Activated CD4-positive, alpha-beta T cell treated with anti-CD3 and anti-CD28 coated beads for 36 hours (primary cell): ENCODE measurements at places on chromosomes 11 and 22. TPM values are rescaled to one million over a fixed set of nuclear protein-coding genes. Genes with fewer than 3 reads are reported as not detected.

DNA sequence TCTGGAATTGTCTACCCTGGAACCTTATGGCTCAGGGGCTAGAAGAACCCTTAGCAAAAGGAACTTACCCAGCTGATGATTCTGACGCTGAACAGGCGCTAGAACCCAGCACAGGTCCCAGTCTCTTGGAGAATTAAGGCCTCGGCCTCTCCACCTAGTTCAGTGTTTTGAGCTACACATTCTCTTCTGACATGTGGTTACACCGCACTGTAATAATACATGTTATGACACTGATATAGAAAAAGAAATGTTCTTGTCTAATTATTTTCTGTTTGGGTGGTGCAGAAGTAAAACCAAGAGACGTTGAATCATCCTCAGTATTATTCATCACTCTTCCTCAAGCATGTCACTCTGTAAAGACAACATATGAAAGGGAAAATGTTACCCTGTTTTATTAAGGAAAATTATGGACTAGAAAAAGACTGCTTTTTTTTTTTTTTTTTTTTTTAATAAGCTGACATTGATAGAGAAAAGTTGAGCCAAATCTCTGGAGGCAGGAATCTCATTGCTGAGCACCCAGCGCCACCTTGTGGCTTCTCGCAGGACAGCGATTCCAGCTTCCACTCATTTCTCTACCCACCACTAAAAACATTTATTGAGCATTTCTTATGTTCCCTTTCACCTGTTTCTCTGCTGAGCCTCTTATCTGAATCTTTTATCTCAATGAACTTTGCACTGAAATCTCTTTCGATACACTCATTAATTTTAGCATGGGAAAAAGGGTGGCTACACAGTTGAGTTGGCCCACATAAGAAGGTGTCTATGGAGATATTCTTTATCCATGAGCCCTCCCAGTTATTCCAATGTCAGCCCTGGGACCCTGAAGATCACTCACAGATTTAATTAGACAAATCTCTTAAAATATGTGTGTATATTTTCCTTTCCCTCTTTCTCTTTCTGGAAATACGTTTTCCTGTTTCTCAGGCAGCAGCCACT lies 12.6 kb upstream of the APLNR start:
- no peak overlapping the region for H3K27ac ChIP-seq
- peaks cover 16% of the 10 kb centered on the region for H3K4me1 ChIP-seq
- DNase-seq: peak; percentile 75
- no peak overlapping the region for H3K4me3 ChIP-seq

The PKDREJ gene
- total RNA-seq: not detected

- H3K27ac ChIP-seq: no peak overlapping the region
- no peaks in the 10 kb centered on the region for H3K4me1 ChIP-seq
- no peaks in the 10 kb centered on the region for H3K36me3 ChIP-seq
- H3K27me3 ChIP-seq: no peaks in the 10 kb centered on the region
- no peak overlapping the region for H3K4me3 ChIP-seq
- peak; percentile 51 for DNase-seq
Observed at GRCh38 chr22:47192651-47193437, 430.4 kb downstream of the TBC1D22A start.

The SRPRA gene
- 131 TPM for total RNA-seq

- DNase-seq: no peak
- H3K36me3 ChIP-seq: no peaks in the 10 kb centered on the region
- H3K27ac ChIP-seq: no peak overlapping the region
- H3K4me1 ChIP-seq: no peaks in the 10 kb centered on the region
Observed at GRCh38 chr11:23497040-23497439, 636.8 kb upstream of the CCDC179 start.

GRCh38 chr22:20751185-20751851 lies 22.6 kb upstream of the SERPIND1 start:
- DNase-seq: no peak
- H3K27ac ChIP-seq: no peak overlapping the region
- H3K36me3 ChIP-seq: peaks cover 16% of the 10 kb centered on the region
- H3K4me3 ChIP-seq: no peak overlapping the region
- no peaks in the 10 kb centered on the region for H3K27me3 ChIP-seq

The UBQLNL gene
- total RNA-seq: 0.11 TPM

The CRACR2B gene
- total RNA-seq: 0.50 TPM

The DUSP8 gene
- 1.3 TPM for total RNA-seq

The RAB3IL1 gene
- not detected for total RNA-seq

DNA sequence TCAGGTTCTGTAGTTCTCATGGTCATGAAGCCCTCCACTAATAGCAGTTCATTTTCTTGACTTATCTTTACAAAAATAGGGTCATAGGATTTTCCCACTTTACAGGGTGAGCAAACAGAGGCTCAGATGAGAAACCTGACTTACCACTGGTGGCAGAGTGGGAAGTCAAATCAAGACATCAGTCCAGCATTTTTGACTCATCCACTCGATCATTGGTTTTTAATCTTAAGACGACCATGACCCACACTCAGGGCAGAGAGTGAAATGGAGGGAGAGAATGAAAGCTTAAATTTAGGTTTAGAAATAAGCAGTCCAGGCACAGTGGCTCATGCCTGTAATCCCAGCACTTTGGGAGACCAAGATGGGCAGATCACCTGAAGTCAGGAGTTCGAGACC lies 42.1 kb downstream of the RTL6 start:
- peaks cover 39% of the 10 kb centered on the region for H3K4me1 ChIP-seq
- no peaks in the 10 kb centered on the region for H3K27me3 ChIP-seq
- peaks cover 3% of the 10 kb centered on the region for H3K36me3 ChIP-seq
- peak overlapping the region; percentile 93 for H3K27ac ChIP-seq
- H3K4me3 ChIP-seq: peak overlapping the region; percentile 34

DNA sequence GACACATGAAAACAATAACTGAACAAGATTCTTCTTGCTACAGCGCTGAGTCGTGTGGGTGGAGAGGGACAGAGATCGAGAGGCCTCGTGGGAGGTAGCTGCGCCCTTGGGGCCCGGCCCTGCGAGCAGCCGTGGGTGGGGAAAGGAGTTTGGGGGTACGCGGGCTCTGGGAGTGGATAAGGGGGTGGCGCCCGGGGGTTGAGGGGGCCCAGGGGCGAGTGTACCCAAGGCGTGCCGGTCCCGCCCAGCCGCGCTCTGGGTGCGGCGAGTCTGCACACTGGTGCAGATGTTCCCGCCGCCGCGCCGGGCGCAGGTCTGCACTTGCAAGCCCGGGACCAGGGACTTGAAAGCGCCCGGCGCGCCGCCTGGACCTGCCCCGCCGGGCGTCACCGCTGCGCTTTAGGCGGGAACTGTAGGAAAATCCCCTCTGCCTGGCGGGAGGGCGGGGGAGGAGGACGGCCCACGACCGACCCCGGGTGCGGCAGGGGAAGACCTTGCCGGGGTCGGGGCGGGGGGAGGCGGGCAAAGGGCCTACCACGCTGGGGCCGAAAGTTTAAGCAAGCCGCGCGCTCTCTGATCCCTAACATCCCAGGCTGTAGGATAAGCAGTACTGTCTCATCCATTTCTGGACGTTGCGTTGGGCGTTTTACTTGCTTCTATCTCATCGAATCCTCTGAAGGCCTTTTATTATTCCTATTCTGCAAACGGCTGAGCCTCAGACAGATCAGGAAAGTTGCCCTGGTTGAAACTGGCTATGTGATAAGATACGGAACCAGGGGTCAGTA lies 1.4 kb upstream of the KREMEN1 start:
- peak; percentile 63 for DNase-seq
- H3K36me3 ChIP-seq: no peaks in the 10 kb centered on the region
- H3K4me1 ChIP-seq: peaks cover 18% of the 10 kb centered on the region
- H3K4me3 ChIP-seq: peak overlapping the region; percentile 66
- H3K27me3 ChIP-seq: peaks cover 52% of the 10 kb centered on the region
- no peak overlapping the region for H3K27ac ChIP-seq

GRCh38 chr11:134072844-134073243 lies 4.0 kb downstream of the JAM3 start:
- H3K4me1 ChIP-seq: peaks cover 31% of the 10 kb centered on the region
- H3K4me3 ChIP-seq: no peak overlapping the region
- peaks cover 4% of the 10 kb centered on the region for H3K27me3 ChIP-seq
- no peaks in the 10 kb centered on the region for H3K36me3 ChIP-seq
- DNase-seq: no peak
- no peak overlapping the region for H3K27ac ChIP-seq

DNA sequence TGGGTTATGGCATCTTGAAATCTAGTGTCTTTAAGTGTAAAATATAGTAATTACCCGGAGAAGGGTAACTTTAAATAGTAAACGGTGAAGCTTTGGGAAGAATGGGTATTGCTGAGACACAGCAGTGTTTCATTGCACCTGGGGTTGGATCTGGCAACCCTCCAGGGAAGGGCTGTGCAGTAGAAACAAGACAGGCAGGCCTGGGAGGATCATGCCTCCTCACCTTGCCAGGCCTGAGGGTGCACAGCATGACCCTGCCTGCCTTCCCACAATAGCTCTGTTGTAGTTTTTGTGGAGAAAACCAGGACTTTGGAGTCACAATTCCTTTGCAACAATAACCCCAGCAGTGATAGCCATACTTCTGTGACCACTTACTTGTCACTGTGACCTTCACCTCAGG lies 64.6 kb upstream of the ADSL start:
- peaks cover 45% of the 10 kb centered on the region for H3K36me3 ChIP-seq
- DNase-seq: no peak
- no peaks in the 10 kb centered on the region for H3K27me3 ChIP-seq
- no peak overlapping the region for H3K4me3 ChIP-seq

- H3K4me1 ChIP-seq: no peaks in the 10 kb centered on the region
- H3K27me3 ChIP-seq: no peaks in the 10 kb centered on the region
- no peak overlapping the region for H3K4me3 ChIP-seq
- DNase-seq: no peak
Observed at GRCh38 chr11:108931168-108931567, 266.3 kb downstream of the DDX10 start.

- no peaks in the 10 kb centered on the region for H3K36me3 ChIP-seq
- no peaks in the 10 kb centered on the region for H3K27me3 ChIP-seq
- no peak overlapping the region for H3K27ac ChIP-seq
- H3K4me1 ChIP-seq: peaks cover 8% of the 10 kb centered on the region
Observed at GRCh38 chr11:67562963-67563704, 20.5 kb upstream of the GSTP1 start.

The KRTAP5-10 gene
- not detected for total RNA-seq

- no peak overlapping the region for H3K27ac ChIP-seq
- H3K36me3 ChIP-seq: no peaks in the 10 kb centered on the region
- no peaks in the 10 kb centered on the region for H3K27me3 ChIP-seq
- no peaks in the 10 kb centered on the region for H3K4me1 ChIP-seq
- no peak for DNase-seq
- H3K4me3 ChIP-seq: no peak overlapping the region
Observed at GRCh38 chr11:19577976-19578619, 134.5 kb upstream of the NAV2 start.

GRCh38 chr11:116882386-116882785 lies 45.0 kb upstream of the APOA1 start:
- peak; percentile 30 for DNase-seq
- H3K4me1 ChIP-seq: peaks cover 22% of the 10 kb centered on the region
- H3K36me3 ChIP-seq: peaks cover 4% of the 10 kb centered on the region
- no peaks in the 10 kb centered on the region for H3K27me3 ChIP-seq

GRCh38 chr11:68412593-68413475 lies 47.7 kb upstream of the PPP6R3 start:
- H3K4me3 ChIP-seq: no peak overlapping the region
- H3K27ac ChIP-seq: no peak overlapping the region
- no peaks in the 10 kb centered on the region for H3K36me3 ChIP-seq
- H3K27me3 ChIP-seq: no peaks in the 10 kb centered on the region

- H3K27ac ChIP-seq: no peak overlapping the region
- no peaks in the 10 kb centered on the region for H3K4me1 ChIP-seq
- no peak for DNase-seq
- H3K27me3 ChIP-seq: no peaks in the 10 kb centered on the region
- H3K4me3 ChIP-seq: no peak overlapping the region
Observed at GRCh38 chr11:103832762-103833161, 203.7 kb upstream of the DDI1 start.

GRCh38 chr11:19433367-19433766 lies 192.6 kb upstream of the E2F8 start:
- DNase-seq: no peak
- H3K27ac ChIP-seq: no peak overlapping the region
- H3K4me1 ChIP-seq: peaks cover 2% of the 10 kb centered on the region
- H3K27me3 ChIP-seq: peaks cover 47% of the 10 kb centered on the region

GRCh38 chr22:44802071-44802700 lies 49.8 kb downstream of the ARHGAP8 start:
- H3K4me1 ChIP-seq: no peaks in the 10 kb centered on the region
- no peaks in the 10 kb centered on the region for H3K27me3 ChIP-seq
- peak; percentile 12 for DNase-seq
- no peak overlapping the region for H3K4me3 ChIP-seq
- H3K27ac ChIP-seq: no peak overlapping the region

DNA sequence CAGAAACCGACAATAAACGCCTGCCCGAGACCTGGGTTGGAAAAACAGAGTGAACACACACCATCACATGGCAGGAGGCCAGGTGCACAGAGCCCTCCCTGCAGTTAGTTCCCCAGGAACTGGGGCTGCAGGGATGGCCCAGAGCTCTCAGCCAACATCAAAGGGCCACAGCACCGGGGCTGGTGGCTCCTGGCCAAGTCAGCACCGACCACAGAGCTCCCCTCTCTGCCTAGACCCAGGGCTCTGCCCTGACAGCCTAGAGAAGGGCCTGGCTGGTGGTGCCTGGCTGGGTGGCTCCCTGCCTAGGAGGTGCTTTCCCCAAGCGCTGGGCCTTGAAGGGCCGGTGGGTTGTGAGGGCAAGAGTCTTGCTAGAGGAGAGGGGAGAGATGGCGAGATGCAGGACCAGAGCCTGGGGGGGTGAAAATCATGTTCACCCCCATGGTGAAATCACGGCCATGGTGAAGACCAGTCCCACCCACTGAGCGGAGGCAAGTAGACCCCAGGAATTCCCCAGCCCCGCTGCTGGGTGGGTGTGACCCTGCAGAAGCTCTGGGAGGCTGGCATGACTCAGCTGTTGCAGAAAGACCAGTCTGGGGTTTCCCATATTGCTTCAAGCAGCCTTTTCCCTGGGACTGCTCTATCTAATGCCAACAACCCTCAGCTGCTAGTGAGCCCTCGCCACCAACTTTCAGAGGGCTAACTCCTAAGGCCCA lies 7.2 kb upstream of the BID start:
- no peaks in the 10 kb centered on the region for H3K27me3 ChIP-seq
- peak overlapping the region; percentile 19 for H3K27ac ChIP-seq
- peaks cover 57% of the 10 kb centered on the region for H3K4me1 ChIP-seq

The BIK gene
- total RNA-seq: 1.4 TPM

The GAS2 gene
- 1.4 TPM for total RNA-seq

The MEI1 gene
- total RNA-seq: 36.8 TPM

- H3K27me3 ChIP-seq: no peaks in the 10 kb centered on the region
- H3K36me3 ChIP-seq: peaks cover 15% of the 10 kb centered on the region
- H3K4me1 ChIP-seq: peaks cover 8% of the 10 kb centered on the region
- peak overlapping the region; percentile 18 for H3K27ac ChIP-seq
- DNase-seq: no peak
Observed at GRCh38 chr11:6617315-6617781, 1.9 kb downstream of the TPP1 start.

- H3K4me3 ChIP-seq: no peak overlapping the region
- H3K4me1 ChIP-seq: no peaks in the 10 kb centered on the region
- peaks cover 16% of the 10 kb centered on the region for H3K36me3 ChIP-seq
- H3K27me3 ChIP-seq: no peaks in the 10 kb centered on the region
Observed at GRCh38 chr11:129222158-129222557, 30.0 kb upstream of the ARHGAP32 start.

- no peaks in the 10 kb centered on the region for H3K36me3 ChIP-seq
- no peaks in the 10 kb centered on the region for H3K27me3 ChIP-seq
- H3K4me3 ChIP-seq: no peak overlapping the region
- H3K27ac ChIP-seq: no peak overlapping the region
- no peak for DNase-seq
Observed at GRCh38 chr11:69479591-69480271, 1.7 kb upstream of the LINC01488 start.
